ENCODE measurements at places on chromosomes 1 and 21.

DNA sequence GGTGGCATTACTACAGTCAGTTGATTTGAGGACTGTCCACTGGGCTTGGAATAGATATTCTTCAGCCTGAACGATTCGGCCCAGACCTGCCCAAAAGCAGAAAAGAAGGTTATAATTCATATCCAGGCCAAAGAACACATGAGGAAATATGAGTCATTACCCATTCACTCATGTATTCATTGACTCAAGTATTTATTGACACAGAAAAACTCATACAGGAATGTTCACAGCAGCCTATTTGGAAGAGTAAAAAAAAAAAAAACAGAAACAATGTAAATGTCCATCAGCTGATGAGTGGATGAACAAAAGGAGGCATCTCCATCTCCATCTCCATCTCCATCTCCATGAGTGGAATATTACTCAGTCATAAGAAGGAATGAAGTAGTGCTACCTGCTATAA lies 15.9 kb downstream of the ZMYND12 start:
- DNase-seq, result no peak

GRCh38 chr1:162279136-162279498 lies 97.5 kb downstream of the SPATA46 start:
- no peak for DNase-seq

DNA sequence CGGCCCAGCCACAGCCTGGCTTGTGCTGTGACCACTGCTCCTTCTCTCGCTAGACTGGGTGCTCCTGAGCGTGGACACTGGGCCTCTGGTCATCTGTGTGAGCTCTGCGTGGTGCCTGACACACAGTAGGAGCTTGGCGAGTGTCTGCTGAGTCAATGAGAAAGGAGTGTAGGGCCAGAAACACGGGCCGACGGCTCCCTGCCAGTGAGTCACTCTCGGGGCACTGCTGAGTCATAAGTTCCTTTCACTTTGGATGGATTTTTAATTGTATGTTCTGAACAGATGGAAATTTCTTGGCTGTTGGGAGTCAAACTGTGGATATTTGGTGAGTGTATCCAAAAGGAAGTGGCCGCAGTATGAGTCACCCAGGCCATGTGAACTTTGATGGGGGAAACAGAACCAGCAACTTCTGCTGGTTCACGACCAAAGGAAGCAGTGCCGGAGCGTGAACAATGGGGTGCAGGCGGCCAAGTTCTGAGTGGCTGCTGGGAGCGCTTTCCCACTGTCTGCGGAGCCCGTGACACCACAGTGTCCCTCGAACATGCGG lies 41.0 kb upstream of the COL18A1 start:
- DNase-seq, result peak; percentile 56

DNA sequence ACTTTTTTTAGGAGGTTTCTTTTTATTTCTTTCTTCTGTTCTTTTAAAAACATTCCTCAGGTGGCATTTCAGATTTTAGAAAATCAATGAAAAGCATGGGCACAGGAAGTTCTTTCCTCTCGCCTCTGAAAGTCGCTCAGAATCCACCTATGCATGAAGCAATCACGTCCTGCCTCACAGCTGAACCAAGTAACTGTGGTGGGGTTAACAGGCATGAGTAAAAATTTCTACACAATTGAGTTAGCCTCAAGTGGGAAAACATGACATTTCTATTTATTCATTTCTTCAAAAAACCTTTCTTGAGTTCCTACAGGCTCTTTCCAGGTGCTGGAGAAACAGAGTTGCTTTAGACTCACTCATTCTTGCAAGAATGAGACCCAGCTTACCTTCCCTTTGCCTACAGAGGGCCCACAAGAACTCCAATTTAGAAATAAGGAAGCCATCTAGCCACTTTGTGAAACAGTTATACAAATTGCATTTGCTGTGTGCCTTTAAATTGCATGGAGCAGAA lies 508.9 kb upstream of the PKN2 start:
- no peak for DNase-seq

DNA sequence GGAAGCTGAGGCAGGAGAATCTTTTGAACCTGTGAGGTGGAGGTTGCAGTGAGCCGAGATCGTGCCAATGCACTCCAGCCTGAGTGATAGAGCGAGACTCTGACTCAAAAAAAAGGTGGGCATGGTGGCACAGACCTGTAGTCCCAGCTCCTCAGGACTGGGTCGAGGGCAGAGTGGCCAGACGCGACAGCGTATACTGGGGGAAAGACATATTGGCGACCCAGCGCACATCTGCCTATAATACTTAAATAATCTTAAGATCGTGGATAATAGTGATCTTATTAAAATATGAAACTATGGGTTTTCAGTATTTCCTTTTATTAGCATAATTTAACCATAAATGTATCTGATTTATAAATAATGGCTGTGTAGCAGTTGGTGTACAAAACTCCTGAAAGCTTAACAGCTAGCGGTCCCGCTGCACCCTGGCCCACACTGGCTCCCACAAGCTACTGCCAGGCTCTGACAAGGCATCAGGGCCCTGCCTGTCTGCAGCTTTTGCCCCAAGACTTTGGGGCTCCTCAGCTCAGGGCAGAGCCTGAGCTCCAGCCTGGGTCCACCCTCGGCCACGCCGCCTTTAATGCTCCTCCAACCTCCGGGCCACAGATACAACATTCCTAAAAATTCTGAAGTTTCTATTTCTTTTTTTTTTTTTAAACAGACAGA lies 2.7 kb upstream of the AURKAIP1 start:
- DNase-seq, result no peak

DNA sequence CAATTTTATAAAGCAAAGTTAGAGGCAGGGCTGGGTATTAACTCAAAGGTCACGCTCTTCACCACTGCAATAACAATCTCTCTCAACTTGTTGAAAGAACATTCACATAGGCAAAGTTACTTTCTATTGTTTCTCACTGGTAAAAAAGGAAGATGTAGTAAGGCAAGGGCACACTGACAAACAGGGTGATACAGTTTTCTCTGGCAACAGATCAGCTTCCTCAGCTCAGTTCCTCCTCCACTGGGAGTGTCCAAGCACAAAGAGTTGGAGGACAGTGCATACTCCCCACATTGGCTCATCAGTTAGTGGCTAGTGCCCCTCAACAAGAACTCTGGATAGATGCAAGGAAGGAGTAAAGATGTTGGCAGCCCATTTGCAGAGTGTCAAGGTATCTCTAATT lies 3.7 kb downstream of the PLPPR4 start:
- DNase-seq, result no peak

DNA sequence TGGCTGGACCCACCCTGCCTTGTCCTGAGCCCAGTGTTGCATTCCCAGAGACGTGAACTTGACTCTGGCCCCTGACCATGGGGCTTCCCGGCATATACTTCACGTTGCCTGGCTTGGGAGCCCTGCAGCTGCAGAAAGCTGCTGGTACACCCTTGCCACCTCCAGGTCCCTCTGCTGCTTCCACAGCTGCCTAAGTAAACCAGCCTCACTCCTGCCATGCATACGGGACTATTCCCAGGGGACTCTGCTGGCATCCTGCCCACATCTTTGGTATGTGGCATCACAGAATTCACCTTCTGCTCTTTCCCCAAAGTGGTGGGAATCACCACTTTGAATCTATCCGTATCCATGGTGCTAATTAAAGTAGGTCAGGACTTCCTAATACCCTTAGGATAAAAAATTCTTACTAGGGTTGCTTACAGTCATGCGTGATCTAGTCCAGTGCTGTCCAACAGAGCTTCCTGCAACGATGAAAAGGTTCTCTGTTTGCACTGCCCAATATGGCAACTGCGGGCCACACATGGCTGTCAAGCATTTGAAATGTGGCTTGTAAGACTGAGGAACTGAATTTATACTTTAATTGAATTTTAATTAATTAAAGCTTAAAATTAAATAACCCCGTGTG lies 203.0 kb downstream of the GRIK3 start:
- no peak for DNase-seq

- DNase-seq, result no peak
These were observed 4.9 kb upstream of the GBP1 start for GRCh38 chr1:89069951-89070350.

GRCh38 chr1:65942476-65942875 lies 149.8 kb downstream of the PDE4B start:
- no peak for DNase-seq

- no peak for DNase-seq
These were observed 92.6 kb downstream of the TPR start for GRCh38 chr1:186282466-186282865.

DNA sequence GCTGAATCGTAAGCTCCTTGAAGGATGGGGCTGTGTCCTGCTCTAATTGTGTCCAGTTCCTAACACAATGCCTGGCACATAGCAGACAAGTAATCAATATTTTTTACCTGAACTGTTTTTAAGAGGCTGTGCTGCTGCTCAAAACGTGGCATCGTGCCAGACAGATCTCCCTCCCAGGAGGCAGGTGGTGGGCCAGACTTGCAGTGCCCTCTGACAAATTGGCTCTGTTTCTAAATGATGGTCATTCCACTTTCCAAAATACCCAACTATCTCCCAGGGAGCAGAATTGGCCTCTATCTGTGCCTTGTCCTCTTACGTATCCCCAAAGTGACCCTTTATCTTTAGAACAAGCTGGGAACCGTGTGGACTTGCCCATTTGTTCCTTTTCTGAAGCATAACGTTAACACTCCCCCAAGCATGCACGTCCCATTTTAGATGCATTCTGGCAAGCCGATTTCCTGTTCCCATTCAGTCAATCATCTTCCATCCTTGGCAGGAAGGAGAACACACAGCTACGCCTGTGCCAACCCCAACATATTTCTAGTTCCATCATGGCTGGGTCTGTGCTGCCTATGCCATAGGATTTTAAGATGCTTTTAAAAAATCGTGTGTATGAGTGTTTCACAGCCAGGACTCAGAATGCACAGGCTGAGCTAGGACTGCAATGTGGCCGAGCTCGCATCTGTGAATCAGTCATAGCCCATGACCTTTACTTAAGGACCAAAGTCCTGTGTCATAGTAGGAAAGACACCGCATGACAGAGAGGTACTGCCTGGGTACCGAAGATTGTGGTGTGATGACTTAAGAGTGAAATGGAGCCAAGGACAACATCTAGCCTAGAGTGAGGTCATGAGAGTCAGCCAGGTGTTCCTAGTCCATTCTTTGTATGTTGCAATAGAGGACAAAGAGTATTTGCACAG lies 408.6 kb downstream of the PRDM2 start:
- no peak for DNase-seq

DNA sequence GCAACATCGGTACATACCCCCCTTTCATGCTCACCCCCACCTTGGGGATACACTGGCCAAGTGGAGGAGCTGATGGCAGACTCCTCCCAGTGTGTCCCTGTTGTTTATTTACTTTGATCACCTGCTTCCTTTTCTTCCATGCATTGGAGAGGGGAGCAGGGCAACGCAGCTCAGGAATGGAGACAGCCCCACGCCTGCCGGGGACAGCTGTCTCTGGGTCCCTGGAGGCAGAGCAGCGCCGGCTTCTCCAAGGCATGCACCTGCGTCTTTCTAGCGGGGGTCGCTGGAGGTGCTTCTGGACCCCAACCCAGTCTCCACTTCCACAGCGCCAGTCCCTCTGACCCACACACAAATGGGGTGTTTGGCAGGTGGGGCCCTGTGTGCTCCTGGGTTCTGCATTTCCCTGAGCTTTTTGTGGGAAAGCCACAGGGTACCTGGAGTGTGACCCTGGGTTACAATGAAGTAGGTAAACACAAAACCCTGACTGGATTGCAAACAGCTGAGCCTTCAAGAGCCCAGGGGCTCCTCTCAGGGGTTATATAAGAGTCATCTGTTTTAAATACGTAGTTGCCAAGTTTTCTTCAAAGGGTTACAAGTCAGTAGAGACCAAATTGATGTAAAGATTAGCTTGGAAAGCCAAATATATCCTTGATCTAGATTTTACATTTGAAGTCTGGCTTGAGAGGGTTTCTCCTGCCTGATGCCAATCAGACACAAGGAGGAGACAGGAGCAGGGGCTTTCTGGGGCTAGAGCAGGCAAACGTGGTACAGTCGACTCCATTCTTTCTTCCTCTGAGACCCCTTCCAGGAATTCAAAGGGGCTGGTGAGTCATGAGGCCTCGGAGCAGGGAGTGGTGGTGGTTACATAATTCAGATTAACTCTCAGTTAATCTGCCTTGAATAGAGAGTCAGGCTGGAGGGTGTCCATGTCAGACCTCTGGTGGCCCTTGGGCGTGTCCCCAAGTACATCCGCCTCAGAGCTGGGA lies 4.5 kb downstream of the AJAP1 start:
- no peak for DNase-seq

DNA sequence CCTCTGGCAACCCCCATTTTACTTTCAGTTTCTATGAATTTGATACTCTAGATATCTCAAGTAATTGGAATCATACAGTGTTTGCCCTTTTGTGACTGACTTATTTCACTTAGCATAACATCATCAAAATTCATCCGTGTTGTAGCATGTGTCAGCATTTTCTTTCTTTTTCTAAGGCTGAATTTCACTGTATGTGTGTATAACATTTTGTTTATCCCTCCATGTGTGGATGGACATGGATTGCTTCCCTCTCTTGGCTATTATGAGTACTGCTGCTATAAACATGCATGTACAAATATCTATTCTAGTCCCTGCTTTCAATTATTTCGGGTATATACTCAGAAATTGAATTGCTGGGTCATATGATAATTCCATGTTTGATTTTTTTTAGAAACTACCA lies 97.3 kb downstream of the MAP3K21 start:
- DNase-seq, result no peak

Data from activated naive CD8-positive, alpha-beta T cell treated with anti-CD3 and anti-CD28 coated beads for 36 hours (primary cell).